Left forelimb (tissue), 1 donor: ENCODE measurements at places on chromosomes 7 and 10.

DNA sequence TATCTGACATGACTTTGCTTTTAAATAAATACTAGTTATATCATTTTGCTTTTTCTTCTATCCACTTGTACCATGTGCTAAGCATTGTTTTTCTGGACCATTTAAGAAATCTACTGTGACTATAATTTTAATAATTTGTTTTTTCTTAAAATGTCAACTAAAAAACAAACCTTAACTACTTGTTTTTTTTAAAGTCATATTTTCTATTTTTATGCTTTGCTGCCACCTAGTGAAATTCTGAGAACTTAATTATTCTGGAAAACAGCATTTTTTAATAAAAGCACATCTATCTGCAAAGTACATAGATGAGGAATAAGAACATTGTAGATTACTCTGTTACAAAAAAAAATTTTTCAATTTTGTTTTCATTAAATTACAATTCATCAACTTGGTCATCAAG is 47.4 kb downstream of the ORC5 start:
- no peak for DNase-seq

- DNase-seq, result no peak
Observed at GRCh38 chr7:145360511-145361100, 524.8 kb upstream of the TPK1 start.

DNA sequence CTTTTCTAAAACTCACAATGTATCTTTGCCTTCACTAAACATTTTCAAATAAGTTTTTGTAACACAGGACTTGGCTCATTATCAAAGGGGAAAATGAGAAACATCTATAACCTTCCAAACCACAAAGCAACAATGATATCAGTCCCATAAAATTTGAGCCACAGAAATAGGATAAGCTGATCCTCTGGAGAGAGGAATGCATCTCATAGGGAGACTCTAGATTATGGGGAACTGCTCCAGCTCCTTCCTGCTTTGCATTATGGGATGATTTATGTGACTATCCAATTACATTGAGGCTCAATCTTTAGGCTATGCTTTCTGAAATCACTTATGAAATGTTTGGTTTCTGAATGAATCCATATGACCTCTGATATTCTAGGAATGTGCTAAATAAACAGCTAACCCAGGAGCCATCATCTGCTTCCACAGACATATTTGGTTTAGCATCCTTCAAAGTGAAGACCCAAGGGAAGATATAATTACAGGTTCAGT is 70.4 kb downstream of the CUBN start:
- DNase-seq, result no peak

DNA sequence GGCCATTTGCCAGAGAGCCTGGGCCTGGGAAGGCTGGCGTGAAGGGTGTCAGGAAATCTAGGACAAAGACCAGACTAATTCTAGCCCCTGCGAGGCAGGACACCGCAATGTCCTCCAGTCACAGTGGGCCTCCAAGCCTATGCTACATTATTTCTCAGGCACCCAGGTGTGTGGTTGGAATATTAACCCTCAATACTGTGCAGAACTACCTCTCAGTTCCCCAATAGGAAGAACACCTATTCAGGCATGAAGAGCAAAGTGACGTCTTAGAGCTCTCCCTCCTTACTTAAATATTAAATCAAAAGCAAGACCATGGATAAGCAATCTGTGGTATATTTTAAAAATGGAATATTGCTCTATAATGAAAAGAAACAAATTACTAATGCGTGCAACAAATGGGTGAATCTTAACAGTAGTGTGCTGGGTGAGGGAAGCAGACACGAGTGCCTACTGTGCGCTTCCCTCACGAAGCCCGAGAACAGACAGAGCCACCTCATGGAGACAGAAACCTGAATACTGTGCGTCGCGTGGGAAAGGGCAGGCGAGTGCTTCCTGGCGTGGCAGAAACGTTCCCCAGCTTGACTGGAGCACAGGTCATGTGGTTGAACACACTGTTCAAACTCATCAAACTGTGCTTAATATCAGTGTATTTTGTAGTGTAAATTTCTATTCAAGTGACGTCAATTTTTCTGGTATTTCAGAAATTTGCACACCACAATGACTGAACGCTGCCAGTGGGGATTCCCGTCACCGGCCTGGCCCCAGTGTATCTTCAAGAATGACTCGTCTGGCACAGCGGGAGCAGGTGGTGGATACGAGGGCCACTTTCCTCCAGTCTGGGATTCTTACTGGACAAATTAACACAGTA is 15.5 kb upstream of the PTPRN2 start:
- no peak for DNase-seq

DNA sequence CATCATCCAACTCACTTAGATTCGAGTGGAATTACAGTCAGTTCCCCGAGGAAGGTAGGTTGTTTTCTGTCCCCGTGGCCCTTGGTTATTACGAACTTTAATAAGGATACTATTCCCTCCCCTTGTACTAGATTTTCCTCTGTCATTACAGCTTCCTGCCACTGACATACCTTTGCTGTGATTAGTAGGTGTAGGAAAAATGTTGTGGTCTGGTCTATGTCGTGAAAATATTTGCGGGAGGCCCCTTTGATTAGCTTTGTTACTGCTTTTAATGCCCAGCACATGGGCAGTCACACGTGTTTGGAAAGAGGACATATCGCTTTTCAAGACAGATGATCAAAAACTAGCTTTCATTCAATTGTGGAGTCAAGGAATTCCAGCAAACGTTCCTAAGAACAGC is 92.2 kb downstream of the GATA3 start:
- no peak for DNase-seq

DNA sequence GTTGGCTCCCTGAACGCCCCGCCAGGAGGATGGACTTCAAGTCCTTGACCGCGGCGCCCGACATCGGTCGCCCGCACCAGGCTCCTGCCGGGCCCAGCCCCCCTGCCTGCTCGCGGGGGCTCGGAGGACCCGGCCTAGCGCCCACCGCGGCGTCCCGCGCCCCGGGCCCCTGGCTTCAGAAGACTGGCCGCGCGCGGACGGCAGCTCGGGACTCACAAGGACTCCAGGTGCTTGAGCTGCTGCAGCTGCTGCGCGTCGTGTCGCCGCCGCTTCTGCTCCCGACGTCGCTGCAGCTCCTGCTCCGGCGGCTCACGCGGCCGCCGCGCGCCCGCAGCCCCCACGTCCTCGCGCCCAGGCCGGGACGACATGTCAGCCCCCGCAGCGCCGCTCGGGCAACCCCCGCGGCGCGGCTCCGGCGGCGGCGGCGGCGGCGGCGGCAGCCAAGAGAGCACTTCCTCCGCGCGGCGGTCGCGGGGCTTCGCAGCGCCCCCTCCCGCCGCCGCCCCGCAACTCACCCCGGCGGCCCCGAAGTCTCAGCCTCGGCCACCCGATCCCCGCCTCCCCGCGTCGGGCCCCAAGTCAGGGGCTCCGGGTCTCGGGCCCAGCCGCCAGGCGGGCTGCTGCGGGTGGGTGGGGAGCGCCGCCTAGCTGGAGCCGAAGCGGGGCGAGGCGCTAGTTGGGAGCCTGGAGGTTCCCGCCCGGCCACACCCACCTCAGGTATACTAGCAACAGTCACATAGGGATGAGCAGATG is at the start of gene RP9:
Gene RP9, minus strand, starts transcription at position 400 of the 753 bp plus-strand sequence. Its CDS starts 32 bp downstream, at position 368.
- peak; percentile 88 for DNase-seq

DNA sequence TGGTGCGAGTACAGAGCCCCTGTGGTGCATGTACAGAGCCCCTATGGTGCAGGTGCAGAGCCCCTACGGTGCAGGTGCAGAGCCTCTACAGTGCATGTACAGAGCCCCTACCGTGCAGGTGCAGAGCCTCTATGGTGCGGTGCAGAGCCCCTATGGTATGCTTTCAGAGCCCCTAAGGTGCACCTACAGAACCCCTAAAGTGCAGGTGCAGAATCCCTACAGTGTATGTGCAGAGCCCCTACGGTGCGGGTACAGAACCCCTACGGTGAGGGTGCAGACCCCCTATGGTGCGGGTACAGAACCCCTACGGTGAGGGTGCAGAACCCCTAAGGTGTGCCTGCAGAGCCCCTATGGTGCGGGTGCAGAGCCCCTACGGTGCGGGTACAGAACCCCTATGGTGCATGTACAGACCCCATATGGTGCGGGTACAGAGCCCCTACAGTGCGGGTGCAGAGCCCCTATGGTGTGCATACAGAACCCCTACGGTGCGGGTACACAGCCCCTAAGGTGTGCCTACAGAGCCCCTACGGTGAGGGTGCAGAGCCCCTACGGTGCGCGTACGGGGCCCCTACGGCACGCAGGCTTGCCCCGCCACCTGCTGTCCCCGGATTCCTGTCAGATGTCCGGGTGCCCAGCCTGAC is 53.5 kb downstream of the MGMT start:
- DNase-seq, result no peak

- peak; percentile 71 for DNase-seq
Observed at GRCh38 chr7:27176962-27177794, 3.1 kb upstream of the HOXA10 start.

- no peak for DNase-seq
Observed at GRCh38 chr7:116740755-116741462, 68.9 kb downstream of the MET start.

DNA sequence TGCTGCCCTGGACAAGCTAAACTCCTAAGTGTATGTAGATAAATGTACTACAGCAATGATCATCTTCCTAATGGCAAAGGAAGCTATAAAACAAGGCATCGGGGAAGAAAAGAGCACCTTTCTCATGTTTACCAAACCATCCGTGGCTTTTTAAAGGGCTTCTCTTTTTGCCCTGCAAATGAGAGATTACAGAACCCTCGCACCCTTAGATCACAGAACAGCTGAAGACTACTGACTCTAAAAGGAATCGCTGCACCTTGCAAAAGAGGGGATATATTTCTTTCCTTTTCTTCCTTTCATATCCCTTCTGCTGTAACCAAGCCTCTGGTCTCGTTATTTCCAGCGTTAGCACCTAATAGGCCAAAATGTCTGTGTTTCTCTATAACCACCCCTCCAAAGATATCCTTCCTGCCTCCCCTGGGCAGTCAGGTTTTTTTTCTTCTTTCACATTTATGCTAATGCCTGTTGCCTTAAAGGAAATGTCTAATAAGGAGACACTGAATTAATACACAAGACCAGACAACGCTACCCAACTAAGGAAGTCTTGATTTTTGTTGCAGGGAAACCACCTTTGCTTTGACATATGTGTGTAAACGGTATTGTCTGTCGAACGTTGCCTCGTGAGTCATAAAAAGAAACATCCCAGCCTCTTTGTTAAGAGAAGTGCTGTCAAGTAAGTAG is 10.5 kb downstream of the ST8SIA6 start:
- no peak for DNase-seq

DNA sequence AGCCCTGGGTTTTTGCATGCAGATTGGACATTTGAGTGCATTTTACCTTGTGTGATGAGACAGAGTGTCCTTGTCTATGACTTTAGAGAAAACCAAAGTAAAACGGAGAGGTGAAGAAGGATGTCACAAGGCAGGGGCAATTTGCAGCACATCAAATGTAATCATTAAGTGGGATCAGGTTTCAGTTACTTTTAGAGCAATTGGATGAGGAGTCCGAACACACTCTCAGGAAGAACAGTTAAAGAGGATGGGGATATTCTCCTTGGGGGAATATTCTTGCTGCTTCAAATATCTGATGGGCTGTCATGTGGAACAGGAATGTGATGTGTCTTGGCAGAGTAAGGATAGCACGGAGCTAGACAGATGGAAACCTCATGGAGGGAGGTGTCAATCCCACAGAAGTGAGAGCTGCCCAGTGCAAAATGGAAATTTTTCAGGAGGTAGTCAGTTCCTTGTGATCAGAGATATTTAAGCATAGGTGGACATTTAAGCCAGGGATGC is 757 bp downstream of the RAB19 start:
- no peak for DNase-seq

- DNase-seq, result no peak
Observed at GRCh38 chr7:21941611-21942141, 4.0 kb downstream of the CDCA7L start.

DNA sequence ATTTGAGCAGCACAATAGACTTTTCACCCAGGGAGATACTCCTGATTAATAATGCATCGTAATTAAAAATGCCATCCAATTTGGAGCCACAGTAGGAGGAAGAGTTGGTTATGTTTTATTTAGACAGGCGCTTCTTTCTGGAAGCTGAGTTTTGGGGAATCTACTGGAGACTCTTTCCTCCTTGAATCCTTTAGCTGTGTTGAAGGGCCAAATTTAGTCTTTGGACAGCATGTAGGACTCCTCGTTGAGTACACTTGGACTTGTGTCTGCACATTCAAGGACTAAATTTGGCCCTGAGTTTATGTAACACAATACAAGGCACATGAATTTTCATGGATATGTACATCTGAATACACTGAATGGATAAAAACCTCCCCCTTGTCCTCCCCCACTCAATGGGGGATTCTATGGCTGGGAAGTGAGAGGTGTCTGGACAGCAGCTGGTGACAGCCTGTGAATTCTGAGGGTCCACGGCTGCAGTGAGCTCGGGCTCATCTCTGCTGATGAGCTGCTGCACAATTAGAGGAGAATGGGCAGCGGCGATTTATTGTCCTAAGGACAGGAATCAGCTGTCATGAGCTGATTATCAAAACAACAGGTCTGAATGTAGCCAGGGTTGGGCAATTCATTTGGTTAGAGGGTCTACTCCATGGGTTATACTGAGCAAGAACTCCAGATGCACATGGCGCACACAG is 95.2 kb downstream of the PRTFDC1 start:
- no peak for DNase-seq
